ENCODE measurements at places on chromosomes 4 and X.
A peak's percentile ranks its signal among the peaks of the same experiment; 100 is the strongest.

DNA sequence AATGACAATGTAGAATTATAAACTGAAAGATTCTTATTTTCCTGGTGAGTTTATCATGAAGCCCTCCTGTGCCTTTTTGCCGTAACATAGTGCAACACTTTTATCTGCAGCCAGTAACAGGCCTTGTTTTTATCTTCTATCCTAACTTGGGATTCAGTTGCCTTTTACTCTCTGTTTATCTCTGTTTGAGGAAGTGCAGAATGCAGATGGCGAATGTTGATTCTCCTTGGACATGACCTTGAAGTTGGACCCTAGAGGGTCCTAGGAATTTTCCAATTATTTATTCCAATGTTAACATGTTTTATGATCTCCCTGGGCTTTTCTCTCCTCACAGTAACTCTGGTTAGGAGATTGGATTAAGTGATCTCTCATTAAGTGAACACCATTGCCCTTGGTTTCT is 165.0 kb downstream of the FMR1NB start:
- no peak overlapping the region for H3K27ac ChIP-seq
- DNase-seq: no peak
- no peaks in the 10 kb centered on the region for H3K4me1 ChIP-seq

DNA sequence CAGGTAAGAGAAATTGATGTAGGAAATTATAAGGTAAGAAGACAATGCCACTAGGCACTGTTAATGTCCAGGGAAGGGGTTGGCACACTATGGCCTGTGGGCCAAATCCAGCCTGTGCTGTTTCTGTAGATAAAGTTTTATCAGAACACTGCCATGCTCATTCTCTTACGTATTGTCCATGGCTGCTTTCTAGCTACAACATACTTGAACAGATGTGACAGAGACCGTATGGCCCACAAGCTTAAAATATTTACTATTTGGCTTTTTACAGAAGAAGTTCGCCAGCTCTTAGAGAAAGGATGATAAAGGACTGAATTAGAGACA is 168.0 kb downstream of the CDS1 start:
- no peak overlapping the region for H3K4me3 ChIP-seq
- H3K27ac ChIP-seq: no peak overlapping the region
- no peak for DNase-seq
- no peaks in the 10 kb centered on the region for H3K4me1 ChIP-seq
- H3K36me3 ChIP-seq: peaks cover 20% of the 10 kb centered on the region
- H3K27me3 ChIP-seq: no peaks in the 10 kb centered on the region

GRCh38 chr4:99506781-99507180 is 4.0 kb upstream of the C4orf17 start:
- no peak overlapping the region for H3K4me3 ChIP-seq
- H3K4me1 ChIP-seq: no peaks in the 10 kb centered on the region
- DNase-seq: no peak
- no peaks in the 10 kb centered on the region for H3K36me3 ChIP-seq
- no peaks in the 10 kb centered on the region for H3K27me3 ChIP-seq
- H3K27ac ChIP-seq: no peak overlapping the region

- no peaks in the 10 kb centered on the region for H3K27me3 ChIP-seq
- DNase-seq: no peak
- no peaks in the 10 kb centered on the region for H3K4me1 ChIP-seq
- H3K27ac ChIP-seq: no peak overlapping the region
Measured at GRCh38 chr4:55618546-55619143, 17.5 kb downstream of the NMU start.

GRCh38 chrX:137031517-137032340 is 2.1 kb downstream of the GPR101 start:
- H3K4me3 ChIP-seq: peak overlapping the region; percentile 14
- peaks cover 72% of the 10 kb centered on the region for H3K27me3 ChIP-seq
- no peaks in the 10 kb centered on the region for H3K36me3 ChIP-seq
- peaks cover 11% of the 10 kb centered on the region for H3K4me1 ChIP-seq
- no peak overlapping the region for H3K27ac ChIP-seq

GRCh38 chrX:135974279-135974856 is 580 bp upstream of the MMGT1 start:
- peak overlapping the region; percentile 77 for H3K4me3 ChIP-seq
- H3K27ac ChIP-seq: no peak overlapping the region
- no peaks in the 10 kb centered on the region for H3K27me3 ChIP-seq
- peak; percentile 60 for DNase-seq

DNA sequence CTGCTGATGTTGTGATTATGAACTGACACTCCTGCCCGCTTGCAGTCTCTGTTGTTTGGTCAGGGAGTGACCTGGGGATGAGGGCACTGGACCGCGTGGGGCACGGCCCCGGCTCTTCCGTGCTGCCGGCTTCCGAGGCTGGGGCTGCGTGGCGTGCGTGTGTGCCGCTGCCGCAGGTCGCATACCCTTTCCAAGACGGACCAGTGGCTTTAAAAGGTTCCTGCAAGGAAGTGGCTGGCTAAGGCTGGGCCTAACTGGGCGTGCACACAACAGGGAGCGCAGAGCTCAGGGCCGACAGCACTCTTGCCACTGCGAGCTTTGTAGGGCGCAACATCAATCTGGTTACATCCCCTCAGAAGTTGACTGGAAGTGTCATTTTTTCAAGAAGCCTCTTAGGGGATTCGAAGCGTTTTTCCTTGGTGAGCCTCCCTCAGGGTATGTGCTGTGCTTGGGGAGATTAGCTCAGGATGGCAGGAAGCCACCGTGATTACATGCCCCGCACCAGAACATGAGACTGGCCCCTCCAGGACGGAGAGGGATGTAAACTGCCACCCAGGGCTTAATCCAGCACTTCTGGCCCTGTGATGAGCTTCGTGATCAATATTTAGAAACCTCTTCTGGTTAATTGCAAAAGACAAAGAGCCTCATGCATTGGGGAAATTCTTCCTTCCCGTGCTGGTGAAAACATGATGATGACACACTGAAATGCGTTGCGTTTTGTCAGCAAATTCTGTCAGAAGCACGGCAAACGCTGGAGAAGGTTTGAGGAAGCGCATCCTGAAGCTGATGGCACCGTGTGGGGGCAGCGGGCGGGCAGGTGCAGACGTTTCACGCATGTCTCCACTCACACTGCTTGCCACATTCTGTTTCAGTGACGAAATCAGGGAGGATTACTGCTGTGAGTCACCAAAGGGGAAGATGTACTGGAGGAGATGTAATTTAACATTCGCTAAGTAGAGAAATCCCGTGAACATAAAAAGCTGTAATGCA is 11.1 kb downstream of the MAEA start:
- peak; percentile 86 for DNase-seq
- H3K4me1 ChIP-seq: peaks cover 19% of the 10 kb centered on the region
- peaks cover 59% of the 10 kb centered on the region for H3K36me3 ChIP-seq
- H3K4me3 ChIP-seq: no peak overlapping the region

DNA sequence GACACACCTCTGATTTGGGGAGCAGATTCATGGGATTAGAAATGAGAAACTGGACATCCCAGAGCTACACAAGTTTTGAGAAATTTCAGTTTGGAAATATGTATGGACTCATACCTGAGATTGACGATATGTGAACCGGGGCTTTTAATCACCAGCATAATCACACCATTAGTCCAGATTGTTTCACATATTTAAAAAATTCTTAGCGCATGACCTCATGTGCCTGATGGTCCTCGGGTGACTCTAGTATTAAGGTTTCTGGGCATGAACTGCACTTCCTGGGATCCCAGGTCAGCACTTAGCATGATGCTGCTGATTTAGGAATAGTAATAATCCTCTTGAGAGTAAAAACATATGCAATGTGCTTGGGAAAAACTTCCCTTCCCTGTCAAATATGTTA is 91.9 kb upstream of the BCOR start:
- no peak overlapping the region for H3K27ac ChIP-seq
- H3K27me3 ChIP-seq: peaks cover 11% of the 10 kb centered on the region
- no peaks in the 10 kb centered on the region for H3K4me1 ChIP-seq
- no peaks in the 10 kb centered on the region for H3K36me3 ChIP-seq
- no peak for DNase-seq

- H3K27ac ChIP-seq: no peak overlapping the region
- no peaks in the 10 kb centered on the region for H3K4me1 ChIP-seq
- H3K36me3 ChIP-seq: no peaks in the 10 kb centered on the region
Measured at GRCh38 chrX:55057675-55058249, 17.1 kb upstream of the PAGE2B start.

DNA sequence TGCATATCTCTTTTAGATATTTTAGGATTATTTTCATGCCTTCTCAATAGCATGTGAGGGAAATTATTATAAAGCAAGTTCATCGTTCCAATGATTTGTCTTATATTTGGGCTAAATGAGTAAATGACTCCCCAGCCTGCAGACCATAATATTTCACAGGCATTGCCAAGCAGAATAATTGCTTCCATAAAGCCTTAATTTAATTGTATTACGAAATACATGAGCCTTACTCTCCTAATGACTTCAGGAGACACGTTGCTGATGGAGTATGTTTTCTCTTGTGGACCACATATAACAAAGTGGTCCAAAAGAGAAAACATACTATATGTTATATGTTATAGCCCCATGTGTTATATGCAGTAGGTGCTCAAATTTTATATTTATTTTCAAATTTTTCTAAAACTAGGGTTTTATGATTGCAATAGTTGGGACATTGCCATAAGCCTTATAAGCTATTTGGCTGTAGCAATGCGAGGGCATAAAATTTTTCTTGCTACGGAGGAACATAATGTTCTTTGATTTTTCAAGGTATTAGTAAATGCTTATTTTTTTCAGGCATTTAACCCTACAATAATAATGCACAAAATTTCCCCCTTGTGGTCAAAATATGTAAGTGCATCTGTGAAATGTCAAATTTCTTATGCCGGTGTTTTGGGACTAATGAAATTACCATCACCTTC is 26.2 kb upstream of the TMPRSS11D start:
- DNase-seq: peak; percentile 35
- no peak overlapping the region for H3K27ac ChIP-seq
- H3K27me3 ChIP-seq: no peaks in the 10 kb centered on the region
- H3K4me3 ChIP-seq: no peak overlapping the region

DNA sequence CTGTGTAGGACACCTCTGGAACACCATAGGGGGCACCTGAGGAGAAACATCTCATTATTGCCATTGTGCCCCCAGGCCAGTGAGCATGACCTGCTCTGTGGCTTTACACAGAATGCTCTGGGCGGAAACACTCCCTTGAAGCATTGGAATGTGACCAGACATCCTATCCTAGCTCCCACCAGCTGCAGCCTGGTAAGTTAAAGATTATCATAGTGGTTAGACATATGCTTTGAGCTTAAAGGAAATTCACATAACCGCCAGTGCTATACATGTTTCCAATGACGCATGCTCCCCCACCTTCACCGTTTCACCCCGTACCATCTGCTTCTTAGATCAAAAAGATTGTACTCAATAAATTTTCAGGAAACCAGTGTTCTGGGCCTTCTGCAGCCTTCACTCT is 217.7 kb upstream of the CENPE start:
- no peak for DNase-seq
- no peaks in the 10 kb centered on the region for H3K36me3 ChIP-seq
- H3K4me3 ChIP-seq: no peak overlapping the region
- H3K27me3 ChIP-seq: no peaks in the 10 kb centered on the region

- H3K27me3 ChIP-seq: no peaks in the 10 kb centered on the region
- H3K4me1 ChIP-seq: peaks cover 7% of the 10 kb centered on the region
- no peak overlapping the region for H3K4me3 ChIP-seq
- no peaks in the 10 kb centered on the region for H3K36me3 ChIP-seq
- H3K27ac ChIP-seq: no peak overlapping the region
Measured at GRCh38 chr4:86500527-86500926, 93.6 kb upstream of the PTPN13 start.

DNA sequence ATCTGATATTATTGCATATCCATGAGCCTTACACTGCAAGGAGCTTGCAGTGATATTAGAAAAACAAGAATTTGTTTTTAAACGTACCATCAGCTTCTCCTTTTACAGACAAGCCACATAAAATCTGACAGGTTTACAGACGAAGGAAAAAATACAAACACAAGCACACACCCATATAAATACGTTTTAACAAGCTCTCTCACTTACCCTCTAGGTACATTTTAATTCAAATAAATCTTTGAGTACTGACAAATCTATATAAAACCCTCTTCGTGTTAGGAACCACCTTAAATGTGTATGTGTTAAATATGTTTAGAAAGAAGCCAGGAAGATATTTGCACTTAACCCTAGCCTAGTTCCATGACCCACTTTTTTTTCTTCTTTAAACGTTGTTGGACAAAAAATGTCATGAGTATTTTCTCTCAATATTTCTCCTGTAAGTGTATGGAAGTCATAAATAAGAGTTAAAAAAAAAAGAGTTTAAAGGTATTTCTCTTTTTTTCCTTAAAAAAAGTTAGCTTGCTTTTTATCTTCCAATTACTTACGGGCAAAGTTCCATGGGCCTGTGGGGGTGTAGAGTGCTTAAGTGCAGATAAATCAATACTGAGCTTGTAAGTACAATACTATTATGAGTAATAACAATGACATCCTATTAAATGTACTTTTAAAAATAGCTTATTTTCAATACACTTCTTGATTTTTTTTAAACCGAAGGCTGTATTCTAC is 1.5 kb downstream of the ARAP2 start:
- no peak overlapping the region for H3K27ac ChIP-seq
- no peak for DNase-seq
- H3K4me1 ChIP-seq: peaks cover 2% of the 10 kb centered on the region

- no peak for DNase-seq
- H3K4me1 ChIP-seq: no peaks in the 10 kb centered on the region
- H3K27me3 ChIP-seq: no peaks in the 10 kb centered on the region
- no peak overlapping the region for H3K4me3 ChIP-seq
- H3K27ac ChIP-seq: no peak overlapping the region
Measured at GRCh38 chrX:53587795-53588420, 98.6 kb downstream of the HUWE1 start.

GRCh38 chr4:155474758-155475157 is 98.0 kb upstream of the MAP9 start:
- no peaks in the 10 kb centered on the region for H3K27me3 ChIP-seq
- no peak for DNase-seq
- H3K27ac ChIP-seq: no peak overlapping the region
- H3K36me3 ChIP-seq: no peaks in the 10 kb centered on the region

DNA sequence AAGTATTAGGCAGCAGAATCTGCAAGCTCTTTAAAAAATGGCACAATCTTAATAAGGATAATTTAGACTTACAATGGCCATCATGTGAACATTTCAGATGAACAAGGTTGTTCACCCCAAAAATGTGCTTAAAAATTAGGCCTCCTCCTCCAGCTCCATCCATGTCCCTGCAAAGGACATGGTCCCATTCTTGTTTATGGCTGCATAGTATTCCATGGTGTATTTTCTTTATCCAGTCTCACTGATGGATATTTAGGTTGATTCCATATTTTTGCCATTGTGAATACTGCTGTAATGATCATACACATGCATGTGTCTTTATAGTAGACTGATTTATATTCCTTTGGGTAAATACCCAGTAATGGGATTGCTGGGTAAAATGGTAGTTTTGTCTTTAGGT is 29.1 kb upstream of the MAGEA8 start:
- H3K36me3 ChIP-seq: no peaks in the 10 kb centered on the region
- no peak overlapping the region for H3K27ac ChIP-seq
- DNase-seq: no peak
- no peak overlapping the region for H3K4me3 ChIP-seq
- H3K4me1 ChIP-seq: no peaks in the 10 kb centered on the region

All from mesenchymal stem cell (in vitro differentiated cells and primary cell).